ENCODE measurements at places on chromosomes 16 and 17.

DNA sequence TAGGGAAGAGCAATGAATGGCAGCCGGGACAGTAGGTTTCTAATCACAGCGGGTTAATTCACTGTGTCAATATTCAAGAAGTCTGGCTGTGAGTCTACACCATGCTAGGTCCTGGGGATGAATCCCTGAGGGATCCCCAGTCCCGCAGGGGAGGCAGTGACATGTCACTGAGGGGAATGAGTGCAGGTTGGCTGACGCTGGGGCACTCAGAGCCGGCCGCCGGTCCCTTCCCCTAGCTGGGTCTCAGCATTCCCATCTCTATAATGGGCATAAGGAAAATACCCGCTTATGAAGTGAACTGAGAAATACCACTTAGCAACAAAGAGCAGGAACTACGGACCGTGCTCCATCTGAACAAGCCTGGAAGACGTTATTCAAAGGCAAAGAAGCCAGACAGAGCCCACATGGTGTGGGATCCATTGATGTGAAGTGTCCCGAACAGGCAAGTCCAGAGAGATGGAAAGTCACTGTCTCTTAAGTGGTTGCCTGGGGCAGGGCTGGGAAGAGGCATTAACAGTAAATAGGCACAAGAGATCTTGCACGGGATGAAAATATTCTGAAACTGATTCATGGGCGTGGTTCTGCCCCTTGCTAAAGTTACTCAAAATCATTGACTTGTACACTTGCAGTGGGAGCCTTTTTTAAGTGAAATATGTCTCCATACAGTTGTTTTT is 31.9 kb downstream of the PPL start:
- no peak for DNase-seq

- no peak for DNase-seq
Measured at GRCh38 chr16:68718590-68718989, 18.5 kb upstream of the CDH1 start.

DNA sequence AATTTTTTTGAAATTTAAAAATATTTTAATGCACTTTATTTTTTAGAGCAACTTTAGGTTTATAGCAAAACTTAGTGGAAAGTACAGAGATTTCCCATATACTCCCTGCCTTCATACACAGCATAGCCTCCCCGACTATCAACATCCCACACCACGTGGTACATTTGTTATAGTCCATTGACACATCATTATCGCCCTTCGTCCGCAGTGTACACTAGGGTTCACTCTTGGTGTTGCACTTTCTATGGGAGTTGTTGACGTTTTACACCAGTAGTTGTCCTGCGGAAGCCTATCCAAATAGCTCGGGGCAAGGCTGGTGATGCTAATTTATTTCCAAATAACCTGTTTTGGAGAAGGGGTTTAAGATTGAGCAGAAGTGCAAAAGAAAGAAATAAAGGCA is 52.6 kb downstream of the MYH3 start:
- no peak for DNase-seq

DNA sequence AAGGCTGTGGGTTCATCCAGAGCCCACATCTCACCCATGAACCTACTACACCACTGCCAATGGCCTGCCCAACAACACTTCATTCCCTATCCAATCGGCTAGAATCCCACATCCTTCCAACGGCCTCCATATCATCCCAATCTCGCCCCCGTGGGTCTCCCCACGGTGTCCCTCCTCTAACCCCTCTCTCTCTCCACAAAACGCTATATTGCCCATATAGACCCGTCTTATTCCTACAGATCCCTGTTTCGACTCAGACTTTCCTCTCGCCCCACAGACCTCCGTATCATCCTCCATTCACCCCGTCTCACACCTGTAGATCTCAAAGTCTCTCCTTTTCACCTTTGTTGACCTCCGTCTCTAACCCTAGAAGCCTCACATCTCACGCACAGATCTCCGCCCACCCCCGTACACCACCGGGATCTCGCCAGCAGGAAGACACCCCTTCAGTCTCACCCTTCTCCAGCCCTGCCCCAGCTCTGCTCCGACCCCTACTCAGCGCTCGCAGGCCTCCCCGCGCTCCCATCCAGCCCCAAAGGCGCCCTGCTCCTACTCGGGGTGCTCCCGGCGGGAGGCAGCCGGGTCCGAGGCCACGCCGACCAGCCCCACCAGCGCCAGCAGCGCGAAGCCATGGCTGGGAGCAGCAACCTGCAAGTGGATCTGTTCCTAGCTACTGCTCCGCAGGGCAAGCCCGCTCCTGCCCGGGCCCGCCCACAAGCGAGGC is at the start of gene FDXR:
Gene FDXR, minus strand, starts transcription at position 682 of the 724 bp plus-strand sequence. Its CDS starts 50 bp downstream, at position 632.
- DNase-seq = no peak

- DNase-seq = no peak
Measured at GRCh38 chr17:6919158-6919557, 76.7 kb upstream of the ALOX12 start.

DNA sequence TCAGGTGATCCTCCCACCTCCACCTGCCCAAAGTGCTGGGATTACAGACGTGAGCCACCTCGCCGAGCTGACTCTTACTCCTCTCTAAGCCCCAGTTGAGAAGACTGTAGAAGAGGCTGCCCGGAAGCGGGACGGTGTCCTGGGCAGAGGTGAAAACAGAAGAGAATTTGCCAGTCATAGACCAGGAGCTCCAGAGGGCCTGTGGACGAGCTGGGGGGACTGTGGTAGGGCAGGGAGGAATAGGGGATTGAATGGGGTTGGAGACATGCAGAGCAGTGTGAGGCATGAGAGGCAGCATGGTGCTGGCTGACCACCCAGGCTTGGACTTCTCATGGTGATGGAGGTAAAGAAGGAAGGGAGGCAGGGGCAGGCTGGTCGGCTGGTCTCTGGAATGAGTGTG is 17.1 kb upstream of the PHB1 start:
- no peak for DNase-seq

DNA sequence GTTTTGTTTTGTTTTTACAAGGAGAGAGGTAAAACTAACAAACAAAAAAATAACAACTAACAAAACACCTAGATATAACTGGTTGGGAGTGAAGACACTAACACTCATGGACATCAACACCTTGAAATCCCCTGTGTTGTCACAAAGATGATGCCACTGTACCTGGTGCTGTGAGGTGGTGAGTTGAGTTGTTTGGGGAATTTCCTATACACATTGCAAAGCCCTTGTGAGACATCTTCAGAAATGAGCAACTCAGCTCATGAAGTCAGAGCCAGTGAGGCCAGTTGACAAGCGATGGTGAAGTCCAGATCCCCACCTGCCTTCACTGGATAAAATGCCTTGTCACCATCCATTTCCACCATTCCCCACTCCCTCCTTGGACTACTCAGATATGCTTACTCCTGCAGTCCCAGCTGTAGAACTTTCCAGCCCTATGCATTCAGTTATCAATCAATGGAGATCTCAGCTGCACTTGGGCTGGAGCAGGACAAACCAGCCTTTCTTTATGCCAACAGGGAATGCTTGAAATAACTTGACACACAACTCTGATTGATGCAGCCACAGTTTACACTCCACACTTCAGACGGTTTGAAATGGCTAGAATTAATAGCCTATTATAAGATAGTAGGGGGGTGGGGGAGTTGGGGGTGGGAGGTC is 22.2 kb downstream of the ANKFN1 start:
- no peak for DNase-seq

DNA sequence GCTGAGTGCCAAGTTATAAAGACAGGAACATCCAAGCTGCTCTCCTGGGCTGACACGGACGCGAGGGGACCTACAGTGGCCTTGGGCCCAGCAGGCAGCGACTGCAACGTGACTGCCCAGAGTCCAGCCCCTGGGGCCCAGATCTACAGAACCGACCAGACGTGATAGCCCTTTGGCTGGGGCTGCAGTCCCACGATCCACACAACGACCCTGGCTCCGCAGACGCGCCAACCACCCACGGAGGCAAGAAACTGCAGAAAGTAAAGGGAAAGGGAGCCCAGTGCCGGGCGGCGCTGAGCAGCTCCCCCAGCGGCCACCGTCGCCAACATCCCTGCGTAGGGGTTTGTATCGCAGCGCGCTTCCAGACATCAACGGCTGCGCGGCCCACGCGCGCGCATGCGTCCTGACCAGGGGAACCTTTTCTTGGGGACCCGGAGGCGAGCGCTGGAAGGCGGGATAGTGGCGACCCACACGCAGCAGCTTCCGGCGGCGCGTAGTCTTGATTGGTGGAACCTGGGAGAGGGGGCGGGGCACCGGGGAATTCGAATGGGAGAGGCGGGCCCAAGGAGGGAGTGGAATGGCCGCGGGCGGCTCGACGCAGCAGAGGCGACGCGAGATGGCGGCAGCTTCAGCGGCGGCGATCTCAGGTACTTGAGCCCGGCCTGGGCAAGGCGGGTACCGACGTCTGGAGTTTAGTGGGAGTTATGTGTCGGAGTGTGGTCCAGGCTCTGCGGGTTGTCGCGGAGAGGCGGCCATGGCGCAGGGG is at the start of gene KIF22:
Gene KIF22, plus strand, starts transcription at position 569 of the 766 bp plus-strand sequence. Its CDS starts 9 bp downstream, at position 578.
- DNase-seq = peak; percentile 98

DNA sequence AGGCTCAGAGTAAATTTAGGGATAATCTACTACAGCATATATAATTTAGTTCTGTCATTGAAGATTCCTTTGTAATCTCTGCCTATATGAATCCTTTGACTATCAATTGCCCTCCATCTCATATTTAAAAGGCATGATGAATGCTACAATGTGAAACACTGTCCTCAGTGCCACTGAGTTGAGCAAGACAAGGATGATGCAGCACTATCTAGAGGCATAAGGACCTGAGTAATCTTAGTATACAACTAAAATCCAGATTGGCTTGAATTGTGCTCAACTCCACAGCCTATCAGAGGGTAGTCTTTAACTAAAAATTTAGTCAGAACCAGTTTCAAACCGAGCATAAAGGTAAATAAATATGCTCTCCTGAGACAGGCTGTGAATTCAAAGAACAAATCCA is 11.6 kb upstream of the STRADA start:
- DNase-seq = no peak

DNA sequence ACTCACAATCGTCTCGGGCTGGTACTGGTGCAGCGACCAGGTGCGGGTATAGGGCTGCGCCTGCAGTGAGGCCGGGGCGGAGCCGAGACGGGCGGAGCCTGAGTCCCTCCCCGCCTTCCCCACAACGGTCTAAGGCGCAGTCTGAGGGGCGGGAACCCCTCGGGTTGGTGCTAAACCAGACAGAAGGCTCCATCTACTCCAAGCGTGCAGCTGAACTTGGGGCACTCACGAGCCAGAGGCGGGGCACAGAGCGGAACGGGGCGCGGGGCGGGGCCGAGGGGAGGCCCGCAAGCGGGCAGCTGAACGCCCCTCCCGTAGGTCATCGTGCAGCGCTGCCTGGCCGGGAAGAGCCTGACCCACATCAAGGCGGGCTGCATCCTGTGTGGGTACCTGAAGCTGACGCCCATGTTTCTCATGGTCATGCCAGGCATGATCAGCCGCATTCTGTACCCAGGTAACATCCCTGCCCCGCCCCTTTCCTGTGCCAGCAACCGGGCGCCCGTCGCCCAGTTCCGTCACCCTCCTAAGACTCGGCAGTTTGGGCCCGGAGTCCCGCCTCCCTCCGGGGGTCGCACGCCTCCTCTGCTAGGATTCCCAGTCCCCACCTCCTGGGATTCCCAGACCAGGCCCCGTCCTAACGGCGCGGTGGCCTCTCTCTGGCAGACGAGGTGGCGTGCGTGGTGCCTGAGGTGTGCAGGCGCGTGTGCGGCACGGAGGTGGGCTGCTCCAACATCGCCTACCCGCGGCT is 5.0 kb downstream of the SLC5A2 start:
- DNase-seq = no peak

- DNase-seq = no peak
Measured at GRCh38 chr17:36597866-36598777, 3.3 kb upstream of the MRM1 start.

- DNase-seq = no peak
Measured at GRCh38 chr17:80881306-80881705, 110.3 kb upstream of the CHMP6 start.

DNA sequence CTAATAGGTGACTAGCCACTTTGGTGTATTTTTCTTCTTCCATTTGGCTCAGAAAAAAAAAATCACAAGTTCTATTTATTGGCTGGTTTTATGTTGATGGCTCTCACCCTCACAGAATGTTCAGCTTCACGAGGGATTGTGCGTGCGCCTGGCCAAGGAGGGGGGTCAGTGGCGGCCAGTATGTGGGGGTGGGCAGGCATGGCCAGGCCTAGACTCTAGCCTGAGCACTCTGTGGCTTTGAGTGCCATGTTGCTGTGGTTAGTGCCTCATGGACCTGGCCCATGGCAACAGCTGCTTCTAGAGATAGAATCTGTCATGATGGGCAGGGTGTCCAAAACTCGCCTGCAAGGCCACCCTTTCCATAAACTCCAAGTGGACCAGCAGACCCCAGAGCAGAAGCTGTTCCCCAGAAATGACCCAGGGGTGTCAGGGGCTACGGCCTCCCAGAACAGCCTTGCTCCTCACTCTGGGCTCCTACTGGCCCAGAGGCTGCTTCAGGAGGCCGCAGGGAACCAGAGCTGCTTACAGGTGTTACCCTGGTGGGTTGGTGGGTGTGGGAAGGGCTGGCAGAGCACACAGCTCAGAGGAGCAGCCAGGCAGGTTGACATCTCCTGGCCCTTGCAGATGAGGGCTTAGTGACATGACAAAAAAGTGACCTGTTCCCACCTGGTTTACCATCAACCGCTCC is 124.9 kb downstream of the SOCS1 start:
- DNase-seq = no peak

DNA sequence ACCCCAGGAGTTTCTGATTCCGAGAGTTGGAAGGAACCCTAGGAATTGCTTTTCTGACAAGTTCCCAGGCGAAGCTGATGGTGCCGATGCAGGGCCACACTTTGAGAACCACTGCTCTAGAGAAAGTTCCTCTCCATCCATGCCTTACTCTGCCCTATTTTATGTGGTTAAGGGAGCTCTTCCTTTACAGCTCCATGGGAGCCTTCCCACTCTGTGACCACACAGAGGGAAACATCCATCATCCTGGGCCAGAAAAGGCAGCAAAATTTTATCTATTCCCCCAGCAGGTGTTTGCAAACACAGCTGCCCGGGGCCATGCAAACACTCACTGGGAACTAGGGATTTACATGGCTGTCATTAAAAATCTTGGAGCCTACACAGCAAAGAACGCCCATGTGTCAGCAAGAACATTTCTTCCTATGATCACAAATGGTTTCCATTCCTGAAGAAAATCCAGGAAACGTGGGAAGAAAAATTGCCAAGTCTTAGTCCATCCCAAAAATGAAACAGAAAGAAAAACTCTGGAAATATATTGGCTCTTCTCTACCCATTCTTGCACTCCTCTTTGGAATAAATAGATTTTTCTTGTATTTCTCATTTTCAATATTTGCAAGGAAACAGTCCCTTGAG is 252.7 kb downstream of the PMP22 start:
- no peak for DNase-seq

DNA sequence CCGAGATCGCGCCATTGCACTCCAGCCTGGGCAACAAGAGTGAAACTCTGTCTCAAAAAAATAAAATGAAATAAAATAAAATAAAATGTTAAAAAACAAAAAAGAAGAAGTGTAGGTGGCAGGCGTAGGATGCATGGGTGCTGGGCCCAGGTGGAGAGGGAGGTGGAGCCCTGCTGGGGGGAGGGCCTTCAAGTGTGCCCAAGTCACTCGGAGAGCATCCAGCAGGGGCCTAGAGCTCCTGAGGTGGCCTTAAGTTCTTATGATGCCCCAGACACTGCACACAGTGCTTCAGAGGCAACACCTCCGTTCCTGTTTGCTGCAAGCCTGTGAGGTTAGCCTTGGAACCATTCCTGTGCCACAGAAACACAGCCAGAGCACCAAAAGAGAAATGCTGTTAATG is 23.2 kb downstream of the IL4R start:
- no peak for DNase-seq

Data from hypothalamus (tissue), 51 donors.